Fibroblast of mammary gland (primary cell): ENCODE measurements at places on chromosomes 1 and 21.

GRCh38 chr1:89995598-89996449 is 914 bp downstream of the ZNF326 start:
- DNase-seq: peak; percentile 48

DNA sequence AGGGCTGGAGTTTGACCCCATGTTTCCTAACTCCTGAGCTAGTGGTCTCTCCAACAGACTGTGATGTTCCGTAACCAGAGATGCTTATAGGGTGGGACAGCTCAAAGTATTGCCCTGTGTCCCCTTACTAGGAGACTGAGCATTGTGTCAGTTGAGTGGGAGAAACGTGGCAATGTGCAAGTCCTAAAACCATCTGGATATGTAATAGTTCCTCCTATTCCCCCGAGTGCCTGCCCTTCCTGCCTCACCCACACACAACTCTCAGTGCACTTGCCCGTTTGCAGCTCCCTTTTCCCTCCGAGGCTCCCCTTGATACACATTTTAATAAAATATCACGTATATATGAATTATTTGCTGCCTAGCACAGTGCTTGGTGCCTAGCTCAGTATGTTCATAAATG is 3.4 kb downstream of the PIGV start:
- peak; percentile 45 for DNase-seq

GRCh38 chr1:233707153-233707879 is 93.4 kb downstream of the KCNK1 start:
- DNase-seq: peak; percentile 63

DNA sequence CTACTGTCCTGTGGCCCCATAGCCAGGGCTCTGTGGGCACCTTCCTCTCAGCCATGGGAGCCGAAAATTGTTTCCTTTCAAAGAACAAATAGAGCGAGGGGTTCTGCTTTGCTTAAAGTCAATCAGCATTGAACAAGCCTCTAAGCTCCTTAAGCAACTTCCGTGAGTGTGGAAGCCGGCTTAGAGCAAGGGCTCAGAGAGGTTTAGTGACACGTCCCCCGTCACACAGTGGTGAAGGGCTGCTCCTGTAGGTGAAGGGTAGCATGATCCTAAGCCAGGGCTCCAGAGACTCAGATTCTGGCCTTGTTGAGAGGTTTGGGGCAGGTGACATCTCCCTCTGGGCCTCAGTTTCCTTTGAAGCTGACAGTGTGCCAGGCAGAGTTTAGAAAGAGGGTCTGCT is 94.0 kb upstream of the WNT4 start:
- DNase-seq: no peak

GRCh38 chr1:87674791-87675190 is 346.1 kb downstream of the LMO4 start:
- no peak for DNase-seq

DNA sequence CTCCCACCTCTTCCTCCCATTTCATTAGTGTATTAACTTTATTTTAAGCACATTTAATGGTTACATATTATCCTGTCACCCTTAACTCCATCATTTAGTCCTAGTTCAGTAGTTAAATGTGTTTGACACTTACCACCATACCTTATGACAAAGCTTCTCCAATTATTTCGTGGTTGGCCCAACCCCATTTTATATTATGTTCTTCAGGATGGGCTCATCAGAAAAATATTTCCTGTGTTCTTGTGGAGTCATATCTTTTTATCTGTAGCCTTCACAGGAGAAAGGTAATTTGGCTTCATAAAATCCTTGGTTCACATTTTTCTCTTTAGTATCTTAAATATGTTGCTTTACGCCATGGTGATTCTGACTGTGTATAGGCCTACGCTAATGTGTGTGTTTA is 142.3 kb upstream of the COL6A1 start:
- DNase-seq: peak; percentile 24

GRCh38 chr1:47036764-47037163 is 13.3 kb downstream of the CYP4X1 start:
- DNase-seq: no peak

- DNase-seq: no peak
Observed at GRCh38 chr1:167457936-167458584, 60.3 kb downstream of the CD247 start.

- DNase-seq: no peak
Observed at GRCh38 chr1:47617381-47618221, 179.8 kb downstream of the FOXD2 start.

GRCh38 chr1:220007438-220007837 is 38.9 kb downstream of the EPRS1 start:
- DNase-seq: peak; percentile 4

DNA sequence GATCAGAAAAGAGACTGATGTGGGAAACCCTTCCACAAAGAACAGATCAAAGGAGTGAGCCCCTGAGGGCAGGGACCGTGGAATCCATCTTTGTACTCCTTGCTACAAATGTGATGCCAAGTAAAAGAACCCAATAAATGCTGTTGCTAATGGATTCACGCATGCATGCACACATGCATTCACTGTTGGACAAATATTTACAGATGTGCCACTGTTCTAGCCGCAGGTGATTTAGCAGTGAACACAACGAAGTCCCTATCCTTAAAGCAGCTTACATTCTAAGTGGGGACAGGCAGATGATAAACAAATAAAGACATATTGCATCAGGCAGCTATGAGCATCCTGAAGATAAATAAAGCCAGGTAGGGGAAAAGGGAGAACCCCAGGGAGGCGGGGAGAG is 67.8 kb downstream of the ITPKB start:
- no peak for DNase-seq

DNA sequence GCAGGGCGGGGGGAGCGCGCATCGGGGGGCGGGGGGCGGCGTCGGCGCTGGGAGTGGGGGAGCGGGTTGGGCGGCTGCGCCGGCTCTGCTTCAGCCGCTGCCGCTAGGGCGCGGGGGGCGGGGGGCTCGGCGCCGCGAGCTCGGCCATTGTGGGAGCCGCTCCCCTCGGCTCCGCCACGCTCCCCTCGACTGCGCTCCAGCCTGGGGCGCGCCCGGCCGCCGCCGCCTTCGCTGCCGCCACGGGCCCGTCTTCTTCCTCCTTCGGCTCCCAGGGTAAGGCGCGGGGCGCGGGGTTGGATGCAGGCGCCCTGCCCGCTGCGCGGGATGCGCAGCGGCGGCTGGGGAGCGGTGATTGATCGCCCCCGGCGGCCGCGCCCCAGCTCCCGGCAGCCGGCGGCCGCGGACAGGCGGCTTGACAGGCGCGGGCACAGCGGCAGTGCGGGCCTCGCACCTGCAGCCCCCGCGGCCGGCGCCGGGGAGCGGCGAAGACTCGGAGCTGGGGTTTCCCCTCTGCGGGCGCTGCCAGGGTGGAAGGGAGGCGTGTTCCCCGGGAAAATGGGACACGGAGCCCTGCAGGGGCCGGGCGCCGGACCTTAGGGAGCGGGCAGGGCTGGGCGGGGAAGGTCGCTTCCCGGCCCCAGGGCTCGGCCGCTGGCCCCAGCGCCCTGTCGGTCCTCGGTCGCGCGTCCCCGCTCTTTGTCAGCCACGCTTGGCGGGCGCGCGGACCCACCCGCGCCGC is 55.3 kb downstream of the NDUFS5 start:
- DNase-seq: no peak

DNA sequence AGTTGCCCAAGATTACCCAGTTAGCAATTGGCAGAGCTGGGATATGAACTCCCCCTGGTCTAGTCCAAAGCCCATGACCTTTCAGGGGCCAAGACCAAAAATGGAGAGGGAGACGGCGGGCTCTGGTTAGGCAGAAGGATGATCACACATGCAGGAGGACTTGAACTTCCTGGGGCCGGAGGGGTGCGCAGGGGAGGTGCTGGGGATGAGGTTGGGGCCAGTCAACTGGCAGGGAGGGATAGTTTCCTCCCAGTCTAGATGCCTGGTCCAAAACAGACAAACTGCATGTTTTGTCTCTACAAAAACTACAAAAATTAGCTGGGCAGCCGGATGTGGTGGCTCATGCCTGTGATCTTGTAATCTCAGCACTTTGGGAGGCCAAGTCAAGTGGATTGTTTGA is 78.1 kb downstream of the NKAIN1 start:
- DNase-seq: no peak

DNA sequence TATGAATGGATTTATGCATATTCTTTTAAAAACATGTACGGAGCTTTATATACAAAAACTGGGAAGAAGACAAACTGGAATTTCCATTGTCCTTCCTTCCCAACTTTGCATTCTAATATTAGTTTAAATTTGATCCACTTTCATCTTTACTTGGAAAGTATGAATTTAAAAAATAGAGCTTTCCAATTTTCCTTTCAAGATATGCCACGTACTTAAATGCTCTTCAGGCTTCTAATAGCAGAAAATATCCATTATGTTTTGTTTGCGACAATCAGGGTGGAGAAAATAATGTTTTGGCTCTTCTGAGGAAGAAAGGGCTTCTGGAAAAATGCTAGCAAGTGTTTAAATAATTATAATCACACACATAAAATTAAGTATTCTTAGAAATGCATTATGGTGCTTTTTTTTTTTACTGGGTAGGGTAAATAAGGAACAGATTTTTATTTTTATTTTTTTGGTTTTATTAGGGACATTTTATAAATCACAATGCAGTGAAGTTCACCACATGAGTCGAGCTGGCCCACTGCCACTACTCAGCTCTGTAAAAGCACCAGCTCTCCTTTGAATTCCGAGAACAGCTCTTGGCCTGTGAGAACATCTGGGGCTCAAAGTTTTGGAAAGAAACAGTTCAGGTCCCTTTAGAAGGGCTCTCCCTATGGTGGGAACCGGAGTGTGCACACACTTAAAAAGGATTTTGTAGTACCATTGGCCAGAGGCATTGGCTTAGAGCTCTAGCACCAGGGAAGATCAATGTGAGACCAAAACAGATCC is 287.4 kb upstream of the LYPLAL1 start:
- peak; percentile 22 for DNase-seq

DNA sequence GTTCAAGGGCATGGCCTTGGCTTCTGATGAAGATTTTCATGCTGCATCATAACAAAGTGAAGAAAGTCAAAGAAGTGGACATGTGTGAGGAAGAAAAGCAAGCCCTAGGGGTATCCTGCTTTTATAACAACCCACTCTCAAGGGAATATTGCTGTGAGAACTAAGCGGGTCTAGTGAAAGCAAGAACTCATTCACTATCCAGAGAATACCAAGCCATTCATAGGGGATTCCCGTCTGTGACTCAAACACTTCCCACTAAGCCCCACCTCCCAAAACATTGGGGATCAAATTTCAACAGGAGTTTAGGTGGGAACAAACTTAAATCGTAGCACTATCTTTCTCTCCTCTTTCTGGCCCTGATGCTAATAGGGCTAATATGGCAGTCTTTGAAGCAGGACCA is 98.5 kb upstream of the CTTNBP2NL start:
- DNase-seq: peak; percentile 56

- no peak for DNase-seq
Observed at GRCh38 chr1:207223162-207223561, 98.3 kb upstream of the CD55 start.

- DNase-seq: no peak
Observed at GRCh38 chr21:14536929-14537328, 9.2 kb downstream of the SAMSN1 start.

- no peak for DNase-seq
Observed at GRCh38 chr1:119795261-119796200, 15.7 kb downstream of the REG4 start.

DNA sequence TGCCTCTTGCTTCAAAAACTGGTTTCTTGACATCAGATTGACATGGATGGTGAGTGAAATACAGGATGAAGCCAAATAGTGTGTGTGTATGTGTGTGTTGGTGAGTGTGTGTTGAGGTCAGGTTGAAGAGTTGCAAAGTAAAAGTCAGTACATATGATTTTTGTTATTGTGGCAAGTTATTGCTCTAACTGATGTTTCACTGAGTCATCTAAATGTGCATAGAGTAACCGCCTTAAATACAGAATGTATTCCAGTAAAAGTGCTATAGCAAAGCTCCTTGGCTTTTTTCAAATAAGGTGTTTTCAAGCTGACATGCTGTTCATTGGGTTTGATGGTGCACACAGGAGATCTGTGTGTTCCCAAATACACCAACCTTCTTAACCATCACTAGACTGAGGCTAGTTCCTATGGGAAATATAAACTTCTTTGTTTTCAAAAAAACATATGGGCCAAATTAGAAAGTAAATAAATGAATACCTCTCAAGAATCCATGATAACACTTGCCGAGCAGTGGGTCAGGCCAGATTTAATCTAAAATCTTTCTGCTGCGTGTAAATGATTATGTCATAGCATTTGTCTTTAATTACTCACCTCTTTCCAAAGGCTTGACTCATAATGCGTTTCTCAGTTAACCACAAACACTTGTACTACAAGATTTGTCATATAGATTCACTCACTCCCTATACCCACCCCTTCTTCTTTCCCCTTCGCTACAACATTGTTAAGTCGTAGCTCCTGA is 151.1 kb downstream of the LYPLAL1 start:
- peak; percentile 96 for DNase-seq

DNA sequence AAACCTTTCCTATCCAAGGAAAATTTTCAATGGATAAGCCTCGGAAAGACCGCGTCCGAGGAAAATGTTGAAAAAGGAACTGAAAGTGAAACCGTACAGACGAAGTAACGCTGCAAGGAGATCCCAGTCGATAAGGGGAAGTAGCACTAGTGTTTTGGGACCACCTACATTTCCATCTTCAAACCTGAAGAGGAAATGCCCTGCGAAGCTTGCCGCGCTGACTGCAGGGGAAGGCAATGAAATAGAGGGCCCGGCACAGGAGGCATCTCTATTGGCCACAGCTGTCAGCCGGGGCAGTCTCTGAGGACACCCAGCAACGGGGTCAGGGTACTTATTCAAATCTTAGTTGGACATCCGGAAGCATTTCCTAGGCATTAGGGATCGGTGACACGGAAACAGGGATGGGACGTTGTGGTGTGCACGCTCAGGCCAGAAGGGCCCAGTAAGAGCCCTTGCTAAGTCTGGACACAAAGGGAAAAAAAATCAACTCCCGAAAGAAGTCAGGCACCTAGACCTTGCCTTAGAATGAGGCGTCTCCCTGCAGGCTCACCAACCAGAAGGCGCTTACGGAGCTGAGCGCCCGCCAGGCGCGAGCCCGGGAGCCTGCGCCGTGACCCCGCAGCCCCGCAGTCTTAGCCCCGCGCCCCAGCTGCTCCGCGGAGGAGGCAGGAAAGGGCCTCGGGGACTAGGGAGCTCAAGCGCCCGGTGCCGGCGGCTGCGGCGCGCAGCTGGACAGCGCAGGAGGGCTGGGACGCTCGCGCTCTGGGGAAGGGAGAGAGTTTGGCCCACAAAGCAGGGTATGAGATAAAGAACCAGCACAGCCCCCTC is 655 bp downstream of the USF1 start:
- peak; percentile 55 for DNase-seq

DNA sequence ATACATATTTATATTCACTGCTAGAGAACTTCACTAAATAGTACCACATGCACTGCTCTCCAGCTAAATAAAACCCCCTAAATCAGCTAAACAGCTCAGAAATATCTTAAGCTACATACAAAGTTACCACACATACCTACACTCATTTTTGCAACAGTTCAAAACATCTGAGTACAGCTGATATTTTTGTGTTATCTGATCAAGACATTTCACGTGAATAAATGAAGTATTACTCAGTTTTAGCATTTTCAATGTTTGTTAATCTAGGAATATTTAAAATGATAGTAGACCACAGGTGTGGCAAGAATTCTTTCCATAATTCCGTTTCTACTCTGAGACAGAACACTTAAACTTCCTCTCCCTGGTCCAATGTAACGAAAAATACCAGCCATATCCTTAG is 20.8 kb downstream of the EVI5 start:
- DNase-seq: no peak
